ENCODE measurements at places on chromosomes 2 and 18.

DNA sequence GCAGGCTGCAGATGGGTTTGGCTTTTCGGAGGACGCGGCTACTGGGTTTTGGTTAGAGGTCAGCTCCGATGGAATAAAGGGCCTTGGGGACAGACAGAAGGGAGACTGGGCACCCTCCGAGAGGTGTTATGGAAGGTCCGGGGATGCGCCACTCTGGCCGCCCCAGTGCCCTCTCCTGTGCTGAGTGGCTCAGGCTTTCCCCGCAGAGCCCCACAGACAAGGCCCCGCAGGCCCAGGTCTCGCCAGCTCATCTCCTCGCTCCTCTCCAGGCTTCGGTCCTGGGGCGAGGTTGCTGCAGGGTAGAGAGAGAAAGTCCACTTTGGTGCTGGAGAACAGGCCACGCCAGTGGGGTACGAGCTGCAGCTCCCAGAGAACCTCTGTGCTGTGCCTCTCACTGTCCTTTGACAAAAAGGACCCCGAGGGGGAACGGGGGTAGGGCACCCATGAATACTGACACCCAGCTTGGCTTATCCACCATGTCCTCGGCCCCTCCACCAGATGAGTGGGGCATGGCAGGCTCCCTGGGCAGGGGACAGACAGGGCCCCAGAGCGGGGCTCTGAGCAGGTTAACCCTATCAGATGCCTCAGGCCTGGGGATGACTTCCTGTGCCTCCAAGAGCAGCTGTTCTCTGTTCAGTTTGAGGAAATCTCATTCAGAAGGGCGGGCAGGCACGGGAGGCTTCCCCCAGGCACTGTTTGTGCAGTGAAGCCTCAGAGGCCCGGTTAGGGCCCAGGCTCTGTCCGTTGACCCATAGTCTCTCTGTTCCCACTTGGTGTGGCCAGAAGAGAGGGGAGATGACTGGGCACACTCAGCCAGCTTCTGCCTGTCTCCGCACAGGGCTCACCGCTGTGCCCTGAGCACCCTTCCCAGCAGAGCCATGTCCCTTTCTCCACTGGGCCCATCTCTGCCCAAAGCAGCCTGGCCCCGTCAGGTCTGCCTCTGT lies 15.7 kb upstream of the CNNM3 start:
- DNase-seq: no peak

GRCh38 chr2:170322140-170322766 lies 144.3 kb downstream of the MYO3B start:
- no peak for DNase-seq

DNA sequence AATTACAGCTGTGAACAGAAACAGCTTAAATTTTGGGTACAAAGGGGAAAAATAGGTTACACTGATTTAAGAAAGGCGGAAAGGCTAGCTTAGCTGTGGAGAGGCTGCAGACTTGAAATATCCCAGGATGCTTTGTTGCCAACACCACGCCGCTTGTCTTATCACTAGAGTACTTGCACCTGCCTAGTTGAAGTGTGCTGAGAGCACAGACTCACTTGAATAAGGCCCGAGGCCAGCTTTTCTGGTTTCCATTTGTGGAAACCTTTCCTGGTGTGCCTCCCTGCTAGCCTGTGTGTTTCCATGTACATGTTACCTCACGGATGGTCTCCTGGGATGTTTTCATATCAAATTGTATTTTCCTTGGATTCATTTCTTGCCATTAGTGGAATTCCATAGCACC lies 3.2 kb downstream of the CABLES1 start:
- no peak for DNase-seq

DNA sequence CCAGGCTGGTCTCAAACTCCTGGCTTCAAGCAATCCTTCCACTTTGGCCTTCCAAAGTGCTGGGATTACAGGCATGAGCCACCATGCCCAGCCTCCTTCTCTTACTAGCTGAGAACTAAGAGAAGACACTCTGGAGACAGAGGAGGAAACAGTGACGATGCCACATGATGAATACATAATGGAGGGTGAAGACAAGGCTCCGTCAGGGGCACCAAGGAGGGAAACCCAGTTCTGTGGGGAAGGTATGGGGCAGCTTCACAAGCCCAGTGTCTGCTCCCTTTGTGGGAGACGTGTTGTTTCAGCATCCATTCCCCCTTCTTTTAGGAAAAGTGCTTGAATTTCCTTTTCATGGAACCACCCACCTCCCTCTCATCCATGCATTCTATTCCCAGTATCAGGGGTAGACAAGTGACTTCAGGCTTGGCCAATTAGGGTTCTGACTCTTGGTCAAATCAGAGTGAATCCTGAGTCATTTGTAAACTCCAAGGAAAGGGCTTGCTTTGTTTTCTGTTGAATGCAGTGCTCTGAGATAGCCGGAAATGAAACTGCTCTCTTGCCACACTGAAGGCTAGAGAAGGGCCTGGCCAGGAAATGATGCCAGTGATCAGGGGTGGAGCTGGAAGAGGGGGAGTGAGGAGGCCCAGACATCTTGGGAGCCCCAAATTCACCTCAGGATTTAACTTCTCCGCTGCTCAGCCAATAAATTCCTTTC lies 23.7 kb downstream of the TMEM127 start:
- peak; percentile 60 for DNase-seq

- no peak for DNase-seq
Measured at GRCh38 chr2:86293612-86294011, 43.8 kb downstream of the REEP1 start.

- DNase-seq: no peak
Measured at GRCh38 chr2:221929259-221929658, 357.2 kb upstream of the EPHA4 start.

- no peak for DNase-seq
Measured at GRCh38 chr2:12155303-12156051, 409.0 kb downstream of the LPIN1 start.

- DNase-seq: no peak
Measured at GRCh38 chr2:156619021-156619539, 182.9 kb downstream of the GPD2 start.

DNA sequence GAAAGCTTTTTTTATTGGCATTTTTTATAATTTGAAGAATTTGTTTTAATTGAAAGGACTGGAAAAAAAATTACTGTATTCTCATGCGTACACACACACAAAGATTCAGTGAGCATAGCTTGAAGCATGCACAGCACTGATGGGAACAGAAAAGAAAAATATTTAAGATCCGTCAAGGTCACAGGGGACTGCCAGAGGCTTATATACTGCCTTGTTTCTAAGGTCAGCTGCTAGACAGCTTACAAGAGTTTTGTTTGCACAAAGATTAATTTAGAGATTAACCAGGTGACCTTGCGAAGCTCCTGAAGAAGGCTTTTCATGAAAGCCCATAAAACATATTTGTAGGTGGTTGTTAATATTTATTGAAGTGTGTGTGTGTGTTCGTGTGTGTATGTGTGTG lies 396.3 kb downstream of the TRIB2 start:
- DNase-seq: no peak

DNA sequence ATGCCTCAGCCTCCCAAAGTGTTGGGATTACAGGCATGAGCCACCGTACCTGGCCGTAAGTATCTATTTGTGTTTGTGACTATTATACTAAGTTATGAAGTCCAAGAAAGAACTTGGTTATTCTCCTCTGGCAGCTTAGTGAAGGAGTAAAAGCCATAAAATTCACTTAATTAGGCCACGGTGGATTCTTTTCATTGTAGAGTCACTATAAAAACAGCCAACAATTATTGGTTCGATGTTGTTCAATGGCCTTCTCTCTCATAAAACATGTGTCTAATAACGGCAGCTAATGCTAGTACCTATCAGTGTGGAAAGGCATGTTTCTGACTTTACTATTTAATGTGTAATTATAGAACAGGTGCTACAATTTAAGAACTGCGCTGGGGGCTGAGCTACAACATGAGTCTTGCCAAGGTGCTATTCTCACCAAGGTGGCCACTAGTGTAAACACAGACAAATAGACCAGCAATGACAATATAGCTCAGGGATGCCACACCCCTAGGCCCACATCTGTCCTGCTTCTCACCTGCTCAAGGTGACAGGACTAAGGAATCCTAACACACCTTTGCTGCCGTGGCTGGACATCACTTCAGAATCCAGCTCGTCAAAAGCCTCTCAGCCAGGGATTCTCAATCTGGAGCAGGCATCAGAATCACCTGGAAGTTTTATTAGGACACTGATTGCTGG lies 17.2 kb downstream of the ATP8B1 start:
- no peak for DNase-seq

GRCh38 chr18:48356151-48356745 lies 52.9 kb downstream of the ZBTB7C start:
- DNase-seq: no peak

DNA sequence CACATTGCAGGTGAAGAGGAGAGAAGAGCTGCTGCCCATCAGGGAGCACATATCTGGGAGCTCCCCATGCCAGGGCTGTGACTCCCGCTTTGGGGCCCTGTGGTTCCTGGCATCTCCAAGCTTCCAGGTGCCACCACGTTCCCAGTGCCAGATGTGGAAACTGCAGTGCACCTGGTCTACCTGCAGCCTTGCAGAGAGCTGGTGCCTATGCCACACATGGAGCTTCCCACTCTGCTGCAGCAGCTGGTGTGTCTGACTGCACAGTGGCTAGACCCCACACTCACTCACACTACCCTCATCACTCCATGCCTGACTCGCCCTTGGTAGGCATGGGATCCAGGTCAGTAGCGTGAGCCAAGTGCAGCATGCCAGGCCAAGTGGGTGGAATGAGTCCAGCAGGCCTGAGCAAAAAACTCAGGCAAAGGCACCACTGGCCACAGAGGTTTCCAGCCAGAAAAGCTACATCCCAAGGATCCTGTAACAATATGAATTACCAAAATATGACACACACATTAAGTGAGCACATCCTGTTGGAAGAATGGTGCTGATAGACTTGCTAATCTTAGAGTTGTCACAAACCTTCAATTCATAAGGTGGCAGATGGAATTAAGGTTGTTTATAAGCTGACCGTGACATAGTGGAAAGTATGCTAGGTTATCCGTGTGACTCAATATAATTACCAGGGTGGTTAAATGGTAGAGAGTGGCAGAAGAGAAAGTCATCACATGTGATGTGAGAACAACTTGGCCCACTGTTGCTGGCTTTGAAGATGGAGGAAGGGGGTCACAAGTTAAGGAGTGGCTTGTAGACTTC lies 150.9 kb downstream of the EHBP1 start:
- DNase-seq: no peak

GRCh38 chr2:96150791-96151594 lies 5.8 kb upstream of the DUSP2 start:
- no peak for DNase-seq

GRCh38 chr2:236309669-236310029 lies 45.4 kb upstream of the ASB18 start:
- DNase-seq: no peak

GRCh38 chr2:127139766-127140165 lies 32.8 kb upstream of the BIN1 start:
- no peak for DNase-seq

DNA sequence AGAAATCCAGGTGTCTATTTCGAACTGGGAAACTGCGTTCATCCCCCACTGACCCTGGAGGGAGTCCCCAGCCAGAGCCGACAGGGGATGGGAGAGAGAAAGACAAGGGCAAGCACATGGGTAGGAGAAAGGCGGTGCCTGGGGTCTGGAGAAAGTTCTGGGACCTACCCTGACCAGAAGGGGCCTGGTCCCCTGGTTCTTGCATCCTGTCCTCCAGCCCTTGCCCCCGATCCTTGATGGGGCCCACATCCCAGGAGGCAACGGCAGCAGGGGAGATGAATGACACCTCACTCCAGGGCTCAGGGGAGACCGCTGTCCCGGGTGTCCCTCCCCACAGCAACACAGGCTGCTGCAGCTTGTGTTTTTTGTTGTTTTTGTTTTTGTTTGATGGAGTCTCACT lies 4.9 kb downstream of the ADCY3 start:
- no peak for DNase-seq

DNA sequence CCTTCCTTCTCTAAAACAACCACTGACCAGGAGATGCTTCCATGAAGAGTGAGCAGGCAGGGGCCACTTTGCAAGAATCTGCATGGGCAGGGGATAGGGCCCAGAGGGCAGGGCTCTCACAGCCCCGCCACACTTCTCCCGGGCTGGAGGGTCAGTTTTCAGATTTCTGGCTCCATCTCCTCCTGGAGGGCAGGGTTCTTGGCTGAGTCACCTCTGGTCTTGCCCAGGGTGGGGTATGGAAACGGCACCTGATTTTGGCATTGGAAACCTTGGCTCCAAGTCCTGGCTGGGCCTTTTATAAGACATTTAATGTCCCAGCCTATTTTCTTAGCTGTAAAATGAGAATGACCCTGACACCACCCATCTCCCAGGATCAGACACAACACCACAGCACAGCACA lies 27.6 kb upstream of the ASPRV1 start:
- DNase-seq: no peak

- no peak for DNase-seq
Measured at GRCh38 chr2:18930971-18931370, 341.6 kb upstream of the NT5C1B start.

DNA sequence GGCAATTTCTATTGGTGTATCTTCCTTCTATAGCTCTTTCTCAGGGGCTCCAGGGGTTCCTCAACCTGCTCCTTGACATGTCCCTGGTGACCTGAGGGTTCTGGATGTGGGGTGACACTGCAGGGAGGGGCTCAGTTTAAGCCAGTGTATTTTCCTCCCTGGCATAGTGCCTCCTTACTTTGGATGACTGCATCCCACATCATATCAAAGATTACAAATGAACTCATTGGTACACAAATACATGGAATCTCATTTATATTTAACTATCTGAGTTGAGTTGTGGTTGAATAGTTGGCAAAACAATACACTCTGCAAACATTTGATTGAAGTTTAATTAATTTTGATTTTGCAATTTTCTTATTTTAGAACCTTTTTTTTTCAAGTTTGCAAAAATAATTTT lies 268.2 kb upstream of the SKOR2 start:
- DNase-seq: no peak

GRCh38 chr2:31893094-31893493 lies 117.7 kb downstream of the MEMO1 start:
- no peak for DNase-seq

DNA sequence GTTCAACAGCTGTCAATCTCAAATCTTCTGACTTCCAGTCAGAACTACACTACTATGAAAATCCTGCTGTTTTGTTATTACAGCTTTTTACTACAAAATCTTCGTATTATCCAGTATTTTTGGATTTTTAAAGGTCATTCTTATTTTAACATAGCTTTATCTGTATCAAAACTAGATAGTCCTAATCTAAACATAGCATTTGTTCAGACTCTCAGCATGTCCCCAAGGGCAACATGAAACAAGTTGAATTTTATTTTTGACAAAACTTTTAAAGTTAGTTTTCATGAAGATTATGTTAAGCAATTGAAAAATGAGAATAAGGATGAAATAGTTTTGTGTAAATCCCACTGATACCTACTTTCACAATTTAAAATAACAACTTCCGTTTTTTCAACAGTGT lies 48.1 kb downstream of the PDE1A start:
- no peak for DNase-seq

All from CD4-positive, alpha-beta T cell treated with Interleukin-6 at 100 ng/mL for 8 hours (primary cell).